ENCODE measurements at places on chromosomes 12 and 14.
A peak's percentile ranks its signal among the peaks of the same experiment; 100 is the strongest.

DNA sequence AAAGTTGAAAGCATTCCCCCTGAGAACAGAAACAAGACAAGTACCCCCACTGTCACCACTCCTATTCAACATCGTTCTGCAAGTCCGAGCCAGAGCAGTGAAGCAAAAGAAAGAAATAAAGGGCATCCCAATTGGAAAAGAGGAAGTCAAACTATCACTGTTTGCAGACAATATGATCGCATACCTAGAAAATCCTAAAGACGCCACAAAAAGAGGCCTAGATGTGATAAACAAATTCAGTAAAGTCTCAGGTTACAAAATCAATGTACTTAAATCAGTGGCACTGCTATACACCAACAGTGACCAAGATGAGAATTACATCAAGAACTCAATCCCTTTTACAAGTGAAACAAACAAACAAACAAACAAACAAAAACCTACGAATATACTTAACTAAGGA lies 87.7 kb upstream of the COCH start:
- DNase-seq: no peak

GRCh38 chr12:96421014-96421413 lies 20.8 kb upstream of the CDK17 start:
- no peak for DNase-seq

GRCh38 chr14:59306775-59307174 lies 118.3 kb downstream of the DAAM1 start:
- DNase-seq: no peak

- DNase-seq: peak; percentile 54
Measured at GRCh38 chr12:56151672-56152131, 685 bp upstream of the MYL6B start.

GRCh38 chr14:78644824-78645559 lies 474.8 kb downstream of the NRXN3 start:
- DNase-seq: no peak

DNA sequence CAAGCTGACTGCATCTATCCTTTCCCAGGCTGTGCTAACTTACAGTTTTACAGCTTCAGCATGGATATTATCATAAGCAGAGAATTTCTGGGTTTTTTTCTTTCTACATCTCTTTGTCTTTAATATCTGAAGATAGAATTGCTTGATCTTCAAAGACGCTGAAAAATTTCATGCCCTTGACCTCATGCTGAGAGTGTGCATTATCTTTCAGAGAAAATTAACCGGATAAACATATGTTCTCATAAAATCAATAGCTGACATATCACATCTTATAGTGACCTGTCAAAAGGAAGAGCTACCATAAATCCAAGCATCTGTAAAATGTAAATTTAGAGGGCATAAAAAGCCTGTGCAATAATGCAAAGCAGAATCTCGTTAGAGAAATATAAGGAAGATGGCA lies 1704.1 kb upstream of the FLRT2 start:
- no peak for DNase-seq

- DNase-seq: peak; percentile 57
Measured at GRCh38 chr14:51513281-51513680, 138.4 kb upstream of the FRMD6 start.

- DNase-seq: no peak
Measured at GRCh38 chr14:76946753-76947077, 81.8 kb downstream of the IRF2BPL start.

- no peak for DNase-seq
Measured at GRCh38 chr14:53608369-53608768, 348.3 kb downstream of the BMP4 start.

DNA sequence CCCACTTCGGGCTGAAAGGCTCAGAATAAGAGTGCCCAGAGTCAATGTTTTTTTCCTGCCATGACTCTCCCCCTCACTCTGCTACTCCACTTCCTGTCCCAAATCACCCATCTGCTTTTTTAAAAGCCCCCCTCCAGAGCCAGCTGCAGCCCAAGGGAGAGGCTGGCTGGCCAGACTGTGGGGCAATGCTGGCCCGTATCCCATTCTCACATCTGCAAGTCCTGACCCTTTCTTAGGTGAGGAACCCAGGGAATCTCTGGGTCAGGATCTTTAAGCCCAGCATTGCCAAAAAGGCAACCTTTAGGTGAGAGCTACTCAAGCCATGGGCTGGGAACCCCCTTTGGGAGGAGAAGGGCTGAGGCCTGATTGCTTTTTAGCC lies 1.7 kb upstream of the ITGA5 start:
- no peak for DNase-seq

DNA sequence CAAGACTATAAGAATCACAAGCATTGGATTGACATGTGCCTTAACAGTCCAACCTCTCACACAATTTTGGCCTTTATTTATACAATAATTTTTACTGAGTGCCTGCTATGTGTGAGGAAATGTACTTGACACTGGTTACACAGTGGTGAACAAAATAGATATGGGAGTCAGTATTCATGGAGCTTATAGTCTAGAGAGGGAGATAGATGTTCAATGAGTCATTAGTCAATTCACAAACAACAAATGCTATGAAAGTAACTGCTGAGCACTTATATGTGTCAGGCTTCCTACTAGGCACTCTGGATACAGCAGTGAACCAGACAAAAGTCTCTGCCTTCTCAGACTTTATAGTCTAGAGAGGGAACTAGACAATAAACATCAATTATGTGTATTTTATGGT lies 3.7 kb downstream of the CFAP54 start:
- DNase-seq: no peak

- no peak for DNase-seq
Measured at GRCh38 chr12:114167431-114167830, 201.3 kb upstream of the RBM19 start.

- no peak for DNase-seq
Measured at GRCh38 chr14:77808250-77808649, 8.3 kb downstream of the ADCK1 start.
